ENCODE measurements at places on chromosomes 7 and 10.

- DNase-seq = no peak
Observed at GRCh38 chr10:69397972-69398371, 18.7 kb downstream of the TACR2 start.

GRCh38 chr10:119340893-119341458, 133.6 kb downstream of the GRK5 start:
- DNase-seq = no peak

GRCh38 chr7:142581341-142581740, 167.9 kb upstream of the PRSS1 start:
- no peak for DNase-seq

GRCh38 chr7:73742753-73743641, 4.4 kb upstream of the ABHD11 start:
- DNase-seq = no peak

GRCh38 chr10:54485971-54486370, 315.1 kb downstream of the PCDH15 start:
- no peak for DNase-seq

DNA sequence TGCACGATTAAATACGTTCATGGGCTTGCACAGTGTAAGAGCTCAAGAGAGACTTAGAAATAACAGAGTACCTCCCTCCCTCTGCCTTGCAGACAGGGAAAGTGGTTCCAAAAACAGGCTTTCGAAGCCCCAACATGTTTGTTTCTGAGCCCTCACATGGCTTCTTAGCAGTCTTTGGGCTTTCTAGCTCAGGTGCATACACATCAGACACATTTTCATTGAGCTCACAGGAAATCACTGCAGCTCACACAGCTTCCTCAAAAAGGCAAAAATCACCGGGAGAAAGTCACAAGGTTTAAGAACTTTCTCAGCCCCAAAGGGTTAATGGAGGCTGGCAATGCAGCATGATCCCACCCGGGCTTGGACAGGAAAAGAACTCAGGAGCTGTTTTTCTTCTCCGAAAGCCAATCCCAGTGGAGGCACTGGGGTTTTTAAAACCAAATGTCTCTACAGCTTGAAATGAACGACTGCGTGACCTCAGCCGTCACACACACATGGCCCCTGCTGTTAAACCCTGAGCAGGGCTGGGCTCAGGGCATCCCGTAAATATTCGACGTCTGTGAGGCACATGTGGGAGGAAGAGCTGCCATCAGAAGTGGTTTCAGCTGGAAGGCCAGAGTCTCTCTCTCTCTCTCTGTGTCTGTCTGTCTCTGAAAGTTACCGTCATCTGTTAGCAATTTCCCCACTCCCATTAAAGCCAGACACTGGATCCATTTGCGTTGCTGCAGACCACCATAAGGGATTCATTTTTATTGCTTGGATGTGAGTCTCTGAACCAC, 69.7 kb downstream of the CALML3 start:
- DNase-seq = no peak

DNA sequence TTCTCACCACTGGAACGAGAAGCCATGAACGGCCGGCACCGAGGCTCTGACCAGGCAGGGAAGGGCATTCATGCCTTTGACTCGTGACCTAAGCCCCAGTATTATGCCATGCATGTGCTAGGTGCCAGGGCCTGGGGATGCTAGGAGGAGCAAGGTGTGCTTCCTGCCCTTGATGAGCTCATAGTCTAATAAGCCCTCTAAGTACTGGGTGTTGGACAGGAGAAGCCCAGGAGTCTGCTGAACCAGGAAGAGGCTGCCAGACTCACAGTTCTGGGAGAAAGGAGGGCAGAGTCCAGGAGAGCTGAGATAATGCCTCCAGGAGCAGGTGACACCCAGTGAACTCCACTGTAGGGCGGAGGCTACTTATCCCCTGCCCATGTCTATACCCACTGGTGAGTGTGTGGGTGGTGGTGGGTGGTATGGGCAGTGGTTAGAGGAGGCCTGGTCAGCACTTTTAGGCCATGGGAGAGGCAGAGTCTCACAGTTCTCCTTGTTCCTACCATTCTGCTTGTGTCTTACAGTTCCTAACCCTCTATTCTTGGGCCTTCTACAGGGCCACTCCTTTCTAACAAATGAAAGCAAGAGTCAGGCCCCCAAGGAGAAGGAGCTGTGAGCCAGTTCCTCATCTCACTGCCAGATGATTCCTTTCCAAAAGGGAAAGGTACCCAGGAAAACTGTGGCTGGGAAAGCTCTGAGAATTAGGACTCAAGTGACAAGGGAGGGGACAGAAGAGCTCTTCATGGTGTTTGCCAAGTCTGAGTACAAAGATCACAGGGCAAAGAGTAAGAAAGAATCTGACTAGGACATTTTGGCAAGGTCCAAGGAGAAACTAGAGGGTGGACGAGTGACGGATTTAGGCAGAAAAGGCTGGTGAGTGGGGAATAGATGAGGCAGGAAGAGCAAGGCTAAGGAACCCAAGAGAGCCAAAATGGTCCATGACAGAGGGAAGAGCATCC, 3.6 kb upstream of the MXI1 start:
- DNase-seq = no peak

- no peak for DNase-seq
Observed at GRCh38 chr10:48697821-48698764, 13.4 kb downstream of the WDFY4 start.

DNA sequence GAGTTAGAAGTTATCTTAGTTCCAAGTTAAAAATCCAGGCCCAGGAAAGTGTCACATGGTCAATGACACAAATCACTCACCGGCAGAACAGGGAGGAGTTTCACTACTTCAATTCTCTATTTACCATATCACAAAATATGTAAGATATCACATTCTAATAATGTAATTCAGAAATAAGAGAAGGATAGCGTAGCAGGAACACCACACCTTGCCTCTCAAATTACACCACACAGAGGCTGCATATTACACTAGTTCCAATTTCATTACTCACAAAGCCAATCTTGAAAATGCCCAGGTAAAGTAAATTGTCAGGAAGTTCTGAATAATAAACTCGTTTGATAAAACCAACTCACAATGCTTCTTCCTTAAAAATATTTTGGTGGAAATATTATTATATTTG, 169.2 kb downstream of the CTTNBP2 start:
- no peak for DNase-seq

DNA sequence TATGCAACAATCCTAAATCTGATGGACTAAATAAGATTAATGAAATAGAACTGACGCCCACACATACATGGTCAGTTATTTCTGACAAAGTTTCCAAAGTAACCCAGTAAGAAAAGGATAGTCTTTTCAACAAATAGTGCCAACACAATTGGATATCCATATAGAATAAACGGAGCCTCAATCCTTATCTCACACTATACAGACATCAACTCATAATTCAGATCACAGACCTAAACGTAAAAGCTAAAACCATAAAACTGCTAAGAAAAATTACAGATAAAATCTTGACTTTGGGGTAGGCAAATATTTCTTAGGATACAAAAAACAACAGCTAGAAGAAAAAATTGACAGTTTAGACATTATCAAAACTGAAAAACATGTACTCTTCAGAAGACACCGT, 8.5 kb downstream of the CACUL1 start:
- DNase-seq = no peak

GRCh38 chr10:52313933-52314821, at the start of gene DKK1:
Gene DKK1 (plus strand): TSS chr10:52314281. CDS start chr10:52314435, 154 bp downstream.
- no peak for DNase-seq

- no peak for DNase-seq
Observed at GRCh38 chr10:24894309-24894708, 58.1 kb downstream of the PRTFDC1 start.

GRCh38 chr7:81449105-81449504, 320.7 kb downstream of the HGF start:
- DNase-seq = no peak

GRCh38 chr10:79203833-79204232, 135.1 kb downstream of the ZMIZ1 start:
- DNase-seq = no peak

DNA sequence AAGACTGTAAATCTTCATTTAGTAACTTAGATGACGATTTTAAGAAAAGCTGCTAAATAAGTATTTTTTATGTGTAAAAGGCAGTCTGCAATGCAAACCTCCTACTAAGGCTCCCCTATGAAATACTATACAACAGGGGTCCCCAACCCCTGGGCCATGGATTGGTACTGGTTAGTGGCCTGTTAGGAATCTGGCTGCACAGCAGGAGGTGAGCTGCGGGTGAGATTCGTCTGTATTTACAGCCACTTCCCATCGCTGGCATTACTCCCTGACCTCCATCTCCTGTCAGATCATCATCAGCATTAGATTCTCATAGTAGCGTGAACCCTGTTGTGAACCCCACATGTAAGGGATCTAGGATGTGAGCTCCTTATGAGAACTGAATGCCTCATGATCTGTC, 580.4 kb downstream of the MAGI2 start:
- no peak for DNase-seq

DNA sequence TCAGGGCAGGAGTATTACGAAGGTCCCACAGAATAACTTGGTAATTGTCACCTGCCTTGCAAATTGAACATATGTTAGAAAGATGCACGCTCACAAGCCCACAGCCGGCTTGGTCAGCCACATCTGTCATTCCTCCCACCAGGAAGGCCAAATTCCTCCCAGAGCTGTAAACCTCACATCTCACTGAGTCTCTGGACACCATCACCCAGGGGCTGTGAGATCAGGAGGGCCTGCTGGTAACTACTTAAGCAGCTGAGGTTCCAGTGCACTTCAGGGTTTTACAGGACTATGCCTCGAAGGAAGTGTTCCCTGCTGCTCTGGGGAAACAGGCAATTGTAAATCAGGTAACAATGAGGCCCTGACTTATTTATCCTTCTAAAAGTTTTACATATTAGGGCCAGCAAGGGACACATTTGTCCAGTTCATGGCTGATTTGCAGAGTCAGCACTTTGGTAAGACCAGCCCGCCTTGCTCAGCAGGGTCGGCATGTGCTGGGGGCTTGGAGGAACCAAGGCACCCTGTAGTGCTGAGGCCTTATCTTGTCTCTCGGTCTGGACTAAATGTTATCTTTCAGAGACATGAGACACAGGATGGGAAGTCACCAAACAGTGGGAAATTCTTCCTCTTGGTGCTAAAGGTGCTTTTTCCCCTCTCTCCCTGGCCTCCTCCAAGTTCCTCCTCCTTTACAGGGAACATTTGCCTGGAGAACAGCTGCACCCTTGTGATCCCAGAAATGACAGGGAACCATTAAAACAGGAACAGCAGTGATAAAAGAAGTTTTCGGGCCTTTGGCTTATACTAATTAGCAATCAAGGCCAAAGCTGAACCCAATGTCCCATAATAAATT, 34.3 kb downstream of the PYROXD2 start:
- no peak for DNase-seq

DNA sequence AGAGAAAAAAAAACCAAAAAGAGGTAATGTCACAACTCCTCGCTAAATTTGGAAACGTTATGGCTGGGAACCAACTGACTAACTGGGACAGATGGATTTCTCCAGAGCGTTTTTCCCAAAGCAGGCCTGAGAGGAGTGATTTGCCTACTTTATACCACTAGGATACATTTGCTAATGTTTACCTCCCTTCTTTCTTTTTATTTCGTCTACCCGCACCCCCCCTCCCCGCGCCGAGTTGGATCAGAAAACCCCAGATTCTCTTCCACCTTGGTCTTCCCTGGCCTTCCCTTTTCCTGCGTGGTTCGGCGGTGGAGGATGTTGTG, 7.2 kb downstream of the CPA2 start:
- no peak for DNase-seq

GRCh38 chr10:44990302-44990655, 10.4 kb upstream of the ZNF22 start:
- DNase-seq = no peak

GRCh38 chr7:7553386-7553785, 13.3 kb upstream of the MIOS start:
- no peak for DNase-seq

DNA sequence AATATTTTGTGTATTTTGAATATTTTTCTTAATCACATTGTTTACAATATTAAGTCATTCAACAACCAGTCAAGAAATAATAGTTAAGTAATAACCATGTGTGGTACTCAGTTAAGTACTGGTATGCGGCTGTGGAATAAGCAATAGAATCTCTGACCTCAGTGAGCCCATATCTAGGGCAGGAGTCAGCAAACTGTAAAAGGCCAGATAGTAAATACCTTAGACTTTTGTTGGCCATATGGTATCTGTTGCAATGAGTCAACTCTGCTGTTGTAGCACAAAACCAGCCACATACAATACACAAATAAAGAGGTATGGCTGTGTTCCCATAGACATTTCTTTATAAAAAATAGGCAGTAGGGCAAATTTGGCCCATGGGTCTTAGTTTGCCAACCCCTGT, 311.6 kb upstream of the SEMA3A start:
- DNase-seq = no peak

GRCh38 chr7:126202177-126202576, 1050.6 kb downstream of the GRM8 start:
- DNase-seq = no peak

DNA sequence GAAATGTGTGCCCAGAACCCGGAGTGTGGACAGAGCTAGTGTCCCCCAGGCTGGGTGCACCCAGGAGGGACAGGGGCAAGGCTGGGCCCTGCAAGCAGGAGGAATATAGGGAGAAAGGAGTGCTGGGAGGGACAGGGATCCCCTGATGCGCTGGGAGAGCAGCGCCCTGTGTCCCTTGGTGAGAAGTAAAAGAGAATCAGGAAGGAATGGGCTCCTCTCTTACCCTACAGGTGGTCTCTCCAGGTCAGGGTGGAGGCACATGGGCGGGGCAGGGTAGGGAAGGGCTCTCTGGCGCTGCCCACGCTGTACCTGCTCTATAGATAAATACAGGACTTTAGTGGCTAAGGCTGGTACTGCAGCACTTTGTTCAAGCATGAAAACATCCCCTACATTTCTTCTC, 753.8 kb downstream of the GRID1 start:
- no peak for DNase-seq

- no peak for DNase-seq
Observed at GRCh38 chr7:139109983-139110411, 477 bp upstream of the ZC3HAV1 start.

- DNase-seq = no peak
Observed at GRCh38 chr7:45366475-45366874, 207.7 kb upstream of the ADCY1 start.

DNA sequence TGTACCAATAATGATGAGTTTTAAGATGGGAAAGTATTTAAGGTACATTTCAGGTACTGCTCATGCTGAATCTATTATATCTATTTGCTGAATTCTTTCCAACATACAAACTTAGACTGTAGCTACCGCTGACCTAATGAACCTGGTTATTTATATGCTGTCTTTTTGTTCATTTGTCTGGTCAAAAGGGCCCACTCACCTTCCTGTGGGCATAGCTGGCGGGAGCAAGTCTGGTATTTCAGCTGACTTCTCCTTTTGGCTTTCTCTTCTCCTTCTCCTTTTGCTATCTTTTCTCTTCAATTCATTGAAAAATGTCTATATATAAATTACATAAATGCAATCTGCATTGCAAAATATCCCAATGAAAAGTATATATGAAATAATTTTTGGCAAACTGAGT, 9.5 kb downstream of the PLXDC2 start:
- no peak for DNase-seq

- DNase-seq = no peak
Observed at GRCh38 chr7:27110186-27111031, 7.9 kb upstream of the HOXA2 start.

Measured in activated CD4-positive, alpha-beta T cell treated with anti-CD3 and anti-CD28 coated beads, Interleukin-2, amount 50 U/mL, for 4 hours (primary cell).